Daoy (cell line): ENCODE measurements at places on chromosomes 12 and 14. TPM values are rescaled to one million over a fixed set of nuclear protein-coding genes. Genes with fewer than 3 reads are reported as not detected.

TAS2R30 gene
- 0.46 TPM in 1 of 2 replicates, not detected in the other for total RNA-seq

NRXN3 gene
- total RNA-seq, result 0.11 and 0.68 TPM in 2 replicates

- no peak for DNase-seq
These were observed 19.0 kb upstream of the KRAS start for GRCh38 chr12:25269701-25270100.

DNA sequence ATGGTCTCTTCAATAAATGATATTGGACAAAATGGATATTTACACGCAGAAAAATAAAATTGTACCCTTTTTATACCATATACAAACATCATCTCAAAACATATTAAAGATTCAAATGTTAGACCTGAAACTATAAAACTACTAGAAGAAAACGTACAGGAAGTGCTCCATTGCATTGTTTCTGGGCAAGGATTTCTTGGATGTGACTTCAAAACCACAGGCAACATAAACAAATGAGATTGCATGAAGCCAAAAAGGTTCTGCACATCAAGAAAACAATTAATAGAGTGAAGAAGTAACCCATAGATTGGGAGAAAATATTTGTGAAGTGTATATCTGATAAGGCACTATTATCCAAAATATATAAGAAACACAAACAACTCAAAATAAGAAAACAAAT, 812.4 kb downstream of the NRXN3 start:
- DNase-seq, result no peak

DNA sequence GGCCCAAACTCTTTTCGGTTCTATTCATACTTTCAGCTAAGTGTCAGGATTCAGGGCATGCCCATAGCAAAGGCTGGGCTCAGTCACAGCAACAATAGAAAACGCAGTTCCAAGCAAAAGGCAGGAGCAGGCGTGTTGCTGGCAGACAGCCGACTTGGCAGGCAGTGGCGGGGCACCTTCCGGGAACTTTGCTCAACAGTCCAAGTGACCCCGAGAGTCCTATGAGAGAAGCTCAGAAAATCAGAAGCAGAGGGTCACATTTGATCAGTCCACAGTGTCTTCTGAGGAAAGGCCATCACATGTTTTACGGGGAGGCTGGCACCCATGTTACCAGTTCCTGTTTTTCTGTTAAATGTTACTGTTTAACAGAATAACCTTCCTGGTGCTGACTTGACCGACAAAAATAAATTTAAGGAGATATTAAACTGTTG, 115.0 kb downstream of the DACT1 start:
- peak; percentile 51 for DNase-seq

DNA sequence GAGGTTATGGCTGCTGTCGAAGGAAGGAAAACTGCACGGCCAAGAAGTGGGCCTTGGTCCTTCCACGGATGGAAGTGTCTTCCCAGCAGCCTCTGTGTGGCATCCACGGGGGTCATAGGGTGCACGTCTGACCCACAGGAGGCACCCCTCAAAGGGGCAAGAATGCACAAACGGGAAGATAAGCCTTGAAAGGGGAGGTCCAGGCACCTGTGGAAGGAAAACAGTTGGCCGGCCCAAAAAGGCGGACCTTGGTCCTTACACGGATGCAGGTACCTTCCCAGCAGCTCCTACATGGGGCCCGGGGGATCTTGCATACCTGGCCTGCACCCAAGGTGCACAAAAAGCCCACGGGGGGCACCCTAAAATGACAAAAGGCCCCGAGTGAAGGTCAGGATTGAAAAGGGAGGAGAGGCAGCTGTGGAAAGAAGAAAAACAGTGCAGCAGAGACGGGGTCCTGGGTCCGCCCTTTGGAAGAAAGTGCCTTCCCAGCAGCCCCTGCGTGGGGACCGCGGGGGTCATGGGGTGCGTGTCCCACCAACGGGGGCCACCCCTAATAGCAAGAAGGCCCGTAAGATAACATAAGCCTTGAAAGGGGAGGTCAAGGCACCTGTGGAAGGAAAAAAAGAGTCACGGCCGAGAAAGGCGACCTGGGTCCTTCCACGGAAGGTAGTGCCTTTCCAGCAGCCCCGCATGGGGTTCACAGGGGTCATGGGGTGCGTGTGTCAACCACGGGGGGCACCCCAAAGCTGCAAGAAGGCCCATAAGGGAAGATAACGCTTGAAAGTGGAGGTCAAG, 276.1 kb downstream of the ALG10 start:
- no peak for DNase-seq
